Non-pigmented ciliary epithelial cell (primary cell): ENCODE measurements at places on chromosomes 7 and 10.

DNA sequence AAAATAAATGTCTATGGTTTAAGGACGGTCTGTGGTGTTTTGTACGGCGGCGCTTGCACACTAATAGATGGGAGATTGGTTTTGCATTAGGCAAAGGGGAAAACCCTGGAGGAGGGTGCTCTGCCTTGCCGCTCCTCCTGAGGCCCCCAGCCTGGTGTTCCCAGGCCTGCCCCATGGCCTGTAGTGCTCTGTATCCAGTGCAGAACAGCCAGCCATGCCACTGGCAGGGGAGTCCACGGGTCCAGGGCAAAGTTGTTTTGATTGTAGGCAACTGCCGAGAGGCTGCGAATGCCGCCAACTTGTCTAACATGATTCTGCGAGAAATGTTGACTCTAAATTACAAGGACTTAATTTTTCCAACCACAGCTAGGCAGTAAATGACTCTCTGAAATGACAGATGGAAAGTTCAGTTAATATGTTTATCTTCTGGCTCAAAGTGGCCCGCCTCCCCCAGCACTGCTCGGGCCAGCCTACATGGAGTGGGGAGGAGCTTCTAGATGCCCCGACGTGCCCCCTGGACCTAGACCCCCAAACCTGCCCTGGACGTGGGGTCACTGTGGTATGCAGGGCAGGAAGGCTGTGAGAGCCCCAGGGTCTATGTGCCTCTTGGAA lies 104.6 kb upstream of the GDF10 start:
- DNase-seq: no peak

DNA sequence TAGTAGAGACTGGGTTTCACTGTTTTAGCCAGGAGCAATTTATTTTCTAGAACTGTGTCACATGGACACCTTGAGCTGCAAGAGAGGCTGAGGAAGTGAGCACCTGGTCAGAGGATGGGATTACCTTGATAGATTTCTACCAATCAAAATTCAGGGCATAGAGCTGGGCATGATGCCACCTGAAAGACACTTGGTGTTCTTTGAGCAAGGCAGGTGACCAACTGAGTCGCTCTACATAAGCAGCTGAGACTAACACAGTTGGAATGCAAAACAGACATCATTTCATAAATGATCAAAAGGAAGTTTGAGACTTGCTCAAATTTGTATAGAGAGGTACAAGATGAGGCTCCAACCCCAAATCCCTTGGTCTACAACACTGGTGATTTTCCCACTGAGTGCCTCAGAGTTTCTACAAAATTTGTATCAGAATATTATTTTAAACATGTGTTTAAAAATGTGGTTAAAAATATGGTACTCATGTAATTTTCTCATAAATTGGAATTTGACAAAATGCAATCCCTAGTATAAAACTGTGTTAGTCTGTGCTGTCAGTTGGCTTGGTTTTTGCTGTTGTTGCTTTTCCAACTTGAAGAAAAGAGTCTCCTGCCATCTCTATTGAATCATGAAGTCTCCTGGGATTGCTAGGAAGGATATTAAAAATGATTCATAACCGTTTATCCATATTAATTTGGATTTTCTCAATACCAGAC lies 156.4 kb upstream of the MDFIC start:
- no peak for DNase-seq

GRCh38 chr7:69429911-69430383 lies 168.3 kb upstream of the AUTS2 start:
- DNase-seq: no peak

GRCh38 chr10:95276367-95277200 lies 14.2 kb downstream of the PDLIM1 start:
- no peak for DNase-seq

GRCh38 chr7:79453558-79454360 lies at the start of gene MAGI2:
Gene MAGI2 (minus strand): TSS chr7:79453667. CDS start chr7:79453320, 347 bp downstream.
- DNase-seq: no peak

- no peak for DNase-seq
Measured at GRCh38 chr7:88737632-88738031, 21.9 kb upstream of the ZNF804B start.

DNA sequence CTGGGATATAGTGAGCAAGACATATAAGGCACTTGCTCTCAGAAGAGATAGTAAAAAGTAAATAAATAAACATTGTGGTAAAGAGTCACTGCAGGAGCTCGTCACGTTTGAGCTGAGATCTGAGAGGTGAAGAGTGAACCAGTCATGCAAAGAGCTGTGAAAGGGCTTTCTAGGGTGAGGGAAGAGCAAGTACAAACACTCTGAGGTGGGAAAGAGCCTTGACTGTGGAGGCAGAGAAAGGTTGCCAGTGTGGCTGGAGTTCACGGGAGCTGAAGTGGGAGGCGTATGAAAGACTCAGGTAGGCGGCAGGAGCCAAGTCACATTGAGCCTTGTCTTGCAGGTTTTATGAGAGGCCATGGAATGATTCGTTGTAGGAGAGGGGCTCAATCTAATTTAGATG lies 141.0 kb downstream of the C1GALT1 start:
- no peak for DNase-seq

DNA sequence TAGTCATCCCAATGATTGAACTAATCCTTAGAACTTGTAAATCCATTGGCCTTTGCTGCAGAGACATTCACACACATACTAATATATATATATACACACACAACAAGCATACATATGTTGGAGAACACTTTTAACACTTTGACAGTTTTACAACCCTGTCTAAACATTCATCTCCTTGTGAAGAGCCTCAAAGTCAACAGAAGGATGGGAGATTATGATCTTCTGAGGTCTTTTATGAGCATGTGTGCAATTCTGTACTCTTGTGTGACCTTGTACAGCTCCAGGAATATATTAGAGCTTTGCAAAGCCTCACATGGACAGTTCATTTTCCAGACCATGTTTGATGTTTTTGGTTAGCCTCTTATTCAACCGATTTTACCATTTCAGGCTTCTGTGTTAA lies 589.0 kb downstream of the NXPH1 start:
- no peak for DNase-seq

DNA sequence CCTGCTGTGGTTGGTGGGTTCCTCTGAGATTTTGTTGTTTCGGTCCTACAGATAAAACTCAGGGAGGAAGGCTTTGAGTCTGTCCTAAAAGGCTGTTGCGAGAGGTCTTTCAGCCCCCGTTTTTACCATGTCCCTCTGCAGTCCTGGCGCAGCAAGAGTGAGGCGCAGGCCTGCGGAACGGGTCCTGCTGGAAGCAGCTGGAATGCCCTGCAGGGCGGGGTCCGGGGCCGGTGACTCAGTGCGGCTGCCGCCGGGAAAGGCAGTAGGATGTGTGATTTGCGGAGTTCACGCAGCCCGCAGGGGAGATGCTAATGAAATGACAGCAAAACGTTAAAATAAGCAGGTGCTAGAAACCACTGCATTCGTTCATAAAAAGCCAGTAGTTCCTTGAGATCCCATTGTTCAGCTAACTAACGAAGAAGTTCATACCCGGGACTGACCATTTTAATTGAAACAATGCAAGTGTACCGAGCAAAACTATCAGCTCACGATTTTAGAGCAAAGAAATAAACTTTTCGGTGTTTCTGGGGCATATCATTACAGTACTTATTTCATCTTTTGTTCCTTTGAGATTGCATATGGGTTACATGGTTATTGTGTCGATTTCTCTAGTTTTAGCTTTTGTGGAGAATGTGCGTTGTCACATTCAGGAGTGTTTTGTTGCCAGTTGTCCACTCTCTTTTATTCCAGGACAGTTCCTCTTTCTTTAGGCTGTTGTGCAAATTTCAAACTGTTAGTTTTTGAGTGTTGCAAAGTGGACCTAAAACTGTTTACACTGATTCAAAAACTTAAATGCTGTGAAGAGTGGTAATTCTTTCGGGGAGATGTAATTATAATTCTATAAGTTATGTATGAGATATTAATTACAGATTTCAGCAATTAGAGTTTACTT lies 783 bp downstream of the ANLN start:
- DNase-seq: no peak

DNA sequence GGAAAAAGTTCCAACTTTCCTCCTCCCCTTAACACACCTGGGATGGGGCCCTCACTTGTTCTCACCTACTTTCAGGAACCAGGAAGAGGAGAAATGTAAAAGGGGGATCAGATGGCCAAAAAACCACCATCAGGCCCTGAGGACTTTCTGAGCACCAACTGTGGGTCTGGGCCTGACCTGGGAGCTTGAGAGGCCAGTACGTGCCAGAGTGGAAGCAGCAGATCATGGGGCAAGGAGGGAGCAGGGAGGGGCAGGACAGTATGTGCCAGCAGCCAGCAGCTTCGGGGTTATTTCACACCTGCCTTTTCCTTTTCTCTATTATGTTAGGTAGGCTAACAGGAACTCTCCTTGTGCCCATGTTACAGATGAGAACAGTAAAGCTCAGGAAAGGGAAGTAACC lies 118.8 kb upstream of the UNC5B start:
- no peak for DNase-seq

DNA sequence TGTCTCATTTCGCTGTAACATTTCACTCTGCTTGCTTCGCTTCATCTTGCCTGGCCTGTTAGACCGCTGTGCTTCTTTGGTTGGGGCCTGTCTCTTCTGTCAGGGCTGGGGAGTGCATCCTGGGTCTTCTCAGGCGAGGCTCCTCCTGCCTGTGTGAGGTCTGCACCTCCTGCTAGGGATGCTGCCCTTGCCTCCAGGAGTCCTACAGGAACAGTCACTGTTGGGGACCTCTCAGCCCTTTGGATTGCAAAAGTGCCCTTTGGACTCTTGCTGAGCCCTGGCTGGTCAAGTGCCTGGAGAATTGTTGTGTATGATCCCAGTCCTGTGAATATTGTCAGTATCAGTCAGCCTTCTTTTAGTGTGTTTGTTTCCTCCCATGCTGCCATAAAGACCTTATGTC lies 84.1 kb downstream of the MDFIC start:
- DNase-seq: no peak

DNA sequence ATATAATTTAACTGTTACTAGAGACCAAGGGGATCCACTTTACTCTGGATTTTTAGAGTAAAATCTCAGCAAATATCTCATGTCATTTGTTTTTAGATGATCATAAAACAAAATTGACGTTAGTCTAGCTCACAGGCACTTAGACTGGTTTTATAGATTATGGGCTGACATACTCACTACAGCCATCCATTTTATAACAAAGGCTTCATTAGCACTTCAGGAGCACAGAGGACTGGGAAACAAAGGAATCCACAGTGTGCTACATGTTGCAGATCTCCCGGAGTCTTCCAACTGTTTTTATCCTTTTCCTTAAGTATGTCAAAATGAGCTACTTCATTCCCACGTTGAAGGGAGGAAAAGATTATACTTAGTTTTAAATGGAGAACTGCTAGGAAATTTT lies 15.9 kb upstream of the SCRN1 start:
- no peak for DNase-seq

DNA sequence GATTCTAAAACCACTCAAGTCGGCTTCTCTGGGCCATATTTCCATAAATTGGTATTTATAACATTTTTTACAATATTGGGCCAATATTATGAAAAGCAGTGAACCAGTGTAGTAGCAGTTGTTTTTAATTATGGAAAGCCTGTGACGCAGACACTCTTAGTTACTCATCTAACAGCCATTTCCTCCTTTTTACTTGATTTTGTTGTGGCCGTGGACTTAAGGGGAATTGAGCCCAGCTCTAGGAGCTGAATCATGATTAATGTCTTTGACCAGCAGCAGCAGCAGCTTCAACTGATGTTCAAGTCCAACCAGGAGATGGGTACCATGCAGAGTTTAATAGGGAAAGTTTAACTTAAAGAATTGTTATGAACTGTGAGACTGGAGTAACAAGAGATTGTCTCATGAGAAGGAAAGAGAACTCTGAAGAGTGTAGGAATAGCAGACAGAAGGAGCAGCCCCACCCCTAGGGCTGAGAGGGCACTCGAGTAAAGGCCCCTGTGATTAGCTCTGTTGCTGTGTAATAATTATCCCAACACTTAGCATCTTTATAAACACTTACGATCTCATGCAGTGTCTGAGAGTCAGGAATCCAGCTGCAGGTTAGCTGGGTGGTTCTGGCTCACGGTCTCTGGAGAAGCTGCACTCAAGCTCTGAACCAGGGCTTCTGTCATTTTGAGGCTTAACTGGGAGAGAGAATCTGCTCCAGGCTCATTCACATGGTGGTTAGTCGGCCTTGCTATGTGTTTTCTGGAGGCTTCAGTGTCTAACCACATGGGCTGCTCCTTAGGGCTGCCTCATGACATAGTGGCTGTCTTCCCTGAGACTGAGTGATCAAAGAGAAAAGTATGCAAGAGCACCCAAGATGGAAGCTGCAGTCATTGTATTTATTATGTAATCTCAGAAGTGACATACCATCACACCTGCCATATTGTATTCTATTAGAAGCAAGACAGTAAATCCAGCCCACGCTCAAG lies 4.6 kb downstream of the LANCL2 start:
- peak; percentile 74 for DNase-seq
